Smooth muscle cell of bladder (primary cell): ENCODE measurements at places on chromosomes 3 and 15. TPM values are rescaled to one million over a fixed set of nuclear protein-coding genes. Genes with fewer than 3 reads are reported as not detected.

SH2D7 gene
- total RNA-seq: not detected in 2 replicates

ISLR2 gene
- under 0.01 and 0.28 TPM in 2 replicates for total RNA-seq

OIP5 gene
- total RNA-seq: 0.43 and 0.74 TPM in 2 replicates

C3orf62 gene
- 0.85 and 1.7 TPM in 2 replicates for total RNA-seq

RBP2 gene
- total RNA-seq: not detected in 2 replicates

GP5 gene
- total RNA-seq: 0.09 and 0.14 TPM in 2 replicates

THRB gene
- total RNA-seq: 1.00 and 1.4 TPM in 2 replicates

SLC22A13 gene
- 0.14 and 0.28 TPM in 2 replicates for total RNA-seq

ZPLD1 gene
- total RNA-seq: 0.28 TPM in 2 replicates

GDPGP1 gene
- 7.2 and 8.5 TPM in 2 replicates for total RNA-seq

WNT5A gene
- 4.4 and 35.6 TPM in 2 replicates for total RNA-seq

RTP2 gene
- not detected in 2 replicates for total RNA-seq

RHOV gene
- total RNA-seq: under 0.01 TPM in 1 of 2 replicates, not detected in the other
